ENCODE measurements at places on chromosomes 5 and 9.
A peak's percentile ranks its signal among the peaks of the same experiment; 100 is the strongest.

- DNase-seq = no peak
Measured at GRCh38 chr5:148811756-148812155, 14.7 kb upstream of the ADRB2 start.

GRCh38 chr9:82334286-82334685 lies 345.7 kb downstream of the SPATA31D1 start:
- no peak for DNase-seq

DNA sequence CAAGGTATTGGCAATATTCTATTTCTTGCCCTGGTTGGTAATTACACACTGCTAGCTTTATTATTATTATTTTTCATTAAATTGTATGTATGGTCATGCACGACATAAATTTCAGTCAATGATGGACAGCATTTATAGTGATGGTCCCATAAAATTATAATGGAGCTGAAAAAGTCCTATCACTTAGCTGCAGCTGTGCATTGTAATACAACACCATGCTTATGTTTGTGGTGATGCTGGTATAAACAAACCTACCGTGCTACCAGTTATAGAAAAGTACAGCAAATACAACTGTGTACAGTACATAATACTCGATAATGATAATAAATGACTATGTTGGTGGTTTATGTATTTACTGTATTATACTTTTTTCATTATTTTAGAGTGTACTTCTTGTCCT lies 65.5 kb downstream of the NR3C1 start:
- no peak for DNase-seq

DNA sequence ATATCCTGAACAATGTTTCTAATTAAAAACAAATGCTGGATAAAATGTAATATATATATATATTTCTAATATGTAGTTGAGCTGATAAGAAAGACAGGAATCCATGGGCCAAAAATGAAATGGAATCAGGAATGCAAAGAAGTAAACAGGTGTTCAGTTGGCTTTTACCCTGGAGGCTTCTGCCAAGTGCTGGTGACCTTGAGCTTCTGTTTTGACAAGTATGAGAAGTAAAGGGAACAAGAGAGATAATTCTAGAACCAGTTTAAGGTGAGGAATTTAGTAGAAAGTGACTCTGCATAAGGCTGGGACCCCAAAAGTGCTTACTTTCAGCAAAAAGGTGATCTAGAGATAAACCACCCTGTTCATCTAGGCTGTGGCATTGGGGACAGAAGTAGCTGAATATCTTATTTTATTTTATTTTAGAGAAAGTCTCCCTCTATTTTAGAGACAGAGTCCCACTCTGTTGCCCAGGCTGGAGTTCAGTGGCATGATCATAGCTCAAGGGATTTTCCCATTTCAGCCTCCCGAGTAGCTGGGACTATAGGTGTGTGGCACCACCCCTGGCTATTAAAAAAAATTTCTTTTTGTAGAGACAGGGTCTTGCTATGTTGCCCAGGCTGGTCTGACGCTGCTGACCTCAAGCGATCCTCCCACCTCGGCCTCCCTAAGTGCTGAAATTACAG lies 27.0 kb downstream of the DCAF10 start:
- DNase-seq = no peak

GRCh38 chr5:40734986-40735385 lies 20.8 kb downstream of the TTC33 start:
- no peak for DNase-seq

- DNase-seq = no peak
Measured at GRCh38 chr5:146283344-146283761, 55.3 kb upstream of the POU4F3 start.

GRCh38 chr9:3999706-4000105 lies 300.2 kb downstream of the GLIS3 start:
- DNase-seq = no peak

GRCh38 chr5:173858021-173858669 lies 30.0 kb upstream of the CPEB4 start:
- no peak for DNase-seq

DNA sequence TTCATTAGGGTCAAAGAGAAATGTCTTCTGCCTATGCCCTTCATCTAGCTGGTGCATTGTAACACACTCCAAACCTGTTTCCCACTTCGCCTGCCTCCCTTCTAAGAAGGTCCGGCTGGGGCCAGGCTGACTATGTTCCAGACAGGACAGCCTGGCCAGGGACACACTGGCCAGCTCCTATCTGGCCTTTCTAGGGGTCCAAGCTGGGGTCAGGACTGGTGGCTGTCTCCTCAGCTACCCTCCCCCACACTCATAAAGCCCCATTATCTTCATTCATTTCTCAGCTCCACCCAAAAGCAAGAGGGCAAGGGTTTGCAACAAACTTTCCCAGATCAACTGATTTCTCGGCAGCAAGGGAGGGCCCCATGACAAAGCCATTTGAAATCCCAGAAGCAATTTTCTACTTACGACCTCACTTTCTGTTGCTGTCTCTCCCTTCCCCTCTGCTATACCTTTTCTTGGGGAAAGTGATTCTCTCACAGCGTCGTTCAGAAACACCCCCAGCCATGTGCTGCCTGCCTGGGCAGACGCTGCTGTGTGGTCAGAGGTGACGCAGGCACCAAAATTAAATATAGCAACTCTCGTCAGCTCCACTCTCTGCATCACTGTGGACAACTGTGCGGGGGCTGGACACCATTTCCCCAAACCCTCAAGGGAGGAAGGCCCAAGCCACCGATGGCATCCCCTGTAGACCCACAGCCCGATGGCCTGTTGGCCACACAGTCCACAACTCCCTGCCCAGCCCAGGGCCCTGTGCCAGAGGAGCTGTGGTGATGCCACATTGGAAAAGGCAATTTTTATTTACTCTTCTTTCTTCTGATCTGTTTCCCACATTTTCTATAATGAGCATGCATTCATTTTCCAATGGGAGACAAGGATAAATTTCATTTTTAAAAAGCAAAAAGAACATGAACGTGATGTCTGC lies 6.1 kb downstream of the IL13 start:
- no peak for DNase-seq

GRCh38 chr5:59178482-59178881 lies 595.6 kb downstream of the RAB3C start:
- DNase-seq = no peak

GRCh38 chr9:133779081-133779480 lies 40.9 kb upstream of the SARDH start:
- DNase-seq = no peak

DNA sequence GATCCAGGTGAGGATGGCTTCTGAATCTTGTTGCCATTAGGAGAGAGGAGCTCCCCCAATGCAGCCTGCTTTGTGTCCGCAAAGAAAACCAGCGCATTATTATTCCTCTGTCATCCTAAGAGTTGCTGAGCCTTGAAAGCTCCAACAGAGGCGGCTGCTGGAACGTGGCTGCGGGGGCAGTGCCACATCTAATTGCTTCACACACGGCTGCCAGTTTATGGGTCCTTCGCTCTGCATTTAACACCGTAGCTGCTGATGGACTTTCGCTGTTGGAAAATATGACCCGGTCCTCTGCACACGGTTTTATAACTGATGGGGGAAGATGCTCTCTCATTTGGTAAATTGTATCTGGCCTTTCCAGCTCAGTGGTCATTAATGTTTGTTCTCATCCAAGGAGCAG lies 38.0 kb downstream of the ZNF622 start:
- no peak for DNase-seq

DNA sequence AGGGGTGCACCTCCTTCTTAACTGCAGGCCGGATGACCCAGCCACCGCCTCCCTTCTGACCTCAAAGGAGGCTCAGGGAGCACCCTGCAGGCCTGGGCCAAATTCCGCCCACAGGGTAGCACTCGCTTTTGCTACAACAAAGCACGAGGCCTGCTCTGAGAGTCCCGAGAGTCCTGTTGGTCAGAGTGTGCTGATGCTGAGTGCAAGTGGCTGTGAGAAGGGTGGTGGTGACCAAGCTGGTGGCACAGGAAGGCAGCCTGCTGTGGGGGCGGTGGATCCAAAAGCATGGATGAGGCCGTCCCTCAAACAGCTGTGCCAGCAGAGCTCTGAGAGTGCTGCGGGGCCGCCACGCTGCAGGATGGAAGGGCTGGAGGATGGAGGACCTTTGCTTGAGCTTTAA lies 101.8 kb downstream of the AK8 start:
- no peak for DNase-seq

DNA sequence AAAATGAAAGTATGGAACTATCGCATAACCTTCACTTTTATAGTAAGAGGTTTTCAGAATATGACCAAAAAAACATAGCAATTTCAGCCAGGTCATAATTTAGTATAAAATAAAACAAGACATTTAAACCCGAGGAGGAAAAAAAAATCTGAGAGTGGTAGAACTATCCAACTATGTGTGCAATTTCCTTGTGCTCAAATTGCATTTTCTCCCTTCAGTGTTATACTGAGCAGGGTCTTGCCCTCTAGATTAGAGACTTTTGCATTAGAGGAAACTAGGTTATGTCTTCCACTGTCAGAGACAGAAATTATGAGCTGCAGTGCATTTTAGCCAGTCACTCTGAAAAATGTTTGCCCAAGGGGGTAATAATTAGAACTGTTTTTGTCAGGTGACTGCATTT lies 330.6 kb downstream of the NR2F1-AS1 start:
- DNase-seq = no peak

DNA sequence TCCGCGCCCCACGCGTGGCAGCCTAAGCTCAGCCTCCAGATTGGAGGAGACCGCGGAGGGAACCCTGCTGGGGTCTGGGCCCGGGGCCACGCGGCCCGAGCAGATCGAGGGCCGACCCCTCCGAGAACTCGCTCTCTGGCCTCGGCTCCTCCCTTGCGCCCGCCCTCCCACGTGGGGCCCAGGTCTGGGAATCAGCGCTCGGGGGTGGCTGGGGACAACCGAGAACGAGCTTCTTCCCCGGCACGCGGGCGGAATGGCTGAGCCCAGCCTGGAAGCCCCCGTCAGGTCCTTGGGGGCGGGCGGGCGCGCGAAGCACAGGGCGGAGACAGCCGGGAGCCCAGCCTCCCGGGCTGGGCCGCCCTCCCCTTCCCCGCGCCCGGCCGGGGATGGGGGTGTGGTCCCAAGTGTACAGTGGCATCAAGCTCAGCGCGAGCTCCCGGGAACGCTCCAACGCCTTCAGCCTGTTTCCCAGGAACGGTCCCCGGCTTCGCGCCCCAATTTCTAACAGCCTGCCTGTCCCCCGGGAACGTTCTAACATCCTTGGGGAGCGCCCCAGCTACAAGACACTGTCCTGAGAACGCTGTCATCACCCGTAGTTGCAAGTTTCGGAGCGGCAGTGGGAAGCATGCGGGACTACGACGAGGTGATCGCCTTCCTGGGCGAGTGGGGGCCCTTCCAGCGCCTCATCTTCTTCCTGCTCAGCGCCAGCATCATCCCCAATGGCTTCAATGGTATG lies at the start of gene SLC22A4:
SLC22A4 (plus strand) TSS at position 403 of the 736 bp plus-strand sequence; CDS start at position 626, 223 bp downstream.
- DNase-seq = peak; percentile 74

DNA sequence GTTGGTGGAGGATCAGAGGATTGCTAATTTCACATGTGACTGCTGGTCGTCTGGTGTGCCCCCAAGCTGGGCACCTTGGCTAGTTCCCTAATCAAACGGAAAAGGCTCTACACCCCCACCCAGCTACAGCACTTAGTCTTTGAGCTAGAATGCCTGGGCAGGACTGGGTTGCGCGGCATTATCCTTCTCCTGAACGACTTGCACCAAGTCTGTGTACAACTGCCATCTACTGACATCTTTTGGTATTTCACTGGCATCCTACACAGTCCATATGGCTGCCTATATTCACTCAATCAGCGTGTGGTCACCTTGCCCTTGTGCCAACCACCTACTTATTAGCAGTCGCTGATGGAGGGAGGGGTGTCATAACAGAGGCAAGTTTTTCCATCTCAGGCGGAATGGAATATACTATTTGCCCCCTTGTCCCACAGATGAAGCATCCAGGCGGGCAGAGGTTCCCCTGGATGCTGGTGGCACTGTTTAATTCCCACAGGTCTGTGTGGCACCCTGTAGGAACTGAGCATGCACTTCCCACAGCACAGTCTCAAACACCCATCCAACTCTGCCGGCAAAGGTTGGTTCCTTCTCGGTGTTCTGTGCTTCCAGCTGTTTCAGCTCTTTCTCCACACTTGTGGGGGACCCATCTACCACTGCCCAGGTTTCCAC lies 150.1 kb downstream of the OSTF1 start:
- no peak for DNase-seq

DNA sequence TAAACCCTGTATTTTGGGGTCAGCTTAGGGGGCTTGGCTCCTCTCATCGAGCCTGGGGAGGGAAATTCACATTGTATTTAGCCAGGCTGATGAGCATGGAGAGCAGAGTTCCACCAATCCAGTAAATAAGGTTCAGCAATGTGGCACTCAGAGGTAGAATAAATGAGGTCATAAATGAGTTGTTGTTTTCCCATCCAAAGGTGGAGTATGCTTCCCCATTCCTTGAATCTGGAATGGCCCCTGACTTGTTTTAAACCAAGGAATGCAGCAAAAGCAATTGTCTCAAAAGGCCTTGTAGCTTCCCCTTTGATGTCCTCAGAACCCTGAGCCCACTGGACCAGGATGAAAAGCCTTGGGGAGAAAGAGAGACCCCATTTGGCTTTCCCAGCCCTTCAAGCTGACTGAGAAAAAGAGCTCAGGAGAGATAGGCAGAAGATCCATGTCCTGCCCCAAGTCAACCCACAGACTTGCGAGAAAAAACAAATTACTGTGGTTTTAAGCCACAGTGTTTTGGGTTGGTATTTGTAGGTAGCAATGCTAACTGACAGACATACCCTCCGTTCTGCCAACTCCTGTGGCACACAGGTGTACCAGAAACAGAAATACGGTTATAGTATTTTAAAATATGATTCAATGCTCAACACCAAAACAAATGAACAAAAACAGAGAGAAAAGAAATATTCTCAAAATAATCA lies 566.0 kb upstream of the DMAC1 start:
- DNase-seq = no peak

DNA sequence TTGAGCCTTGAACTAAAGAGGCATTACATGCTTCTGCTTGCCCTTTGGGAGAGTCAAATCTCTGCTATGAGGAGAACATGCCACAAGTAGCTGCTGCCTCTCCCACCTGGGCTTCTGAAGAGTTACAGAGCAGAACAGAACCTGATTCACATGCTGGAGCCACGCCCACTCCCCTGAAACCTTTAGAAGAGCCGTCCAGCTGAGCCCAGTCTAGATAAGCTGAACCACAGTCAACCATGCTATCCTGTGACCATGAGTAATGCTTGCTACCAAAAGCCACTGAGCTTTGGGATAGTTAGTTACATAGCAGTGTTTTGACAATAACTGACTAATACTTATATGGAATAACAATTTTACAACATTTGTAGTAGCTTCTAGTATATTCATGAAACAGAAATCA lies 111.0 kb upstream of the VCAN start:
- DNase-seq = no peak

DNA sequence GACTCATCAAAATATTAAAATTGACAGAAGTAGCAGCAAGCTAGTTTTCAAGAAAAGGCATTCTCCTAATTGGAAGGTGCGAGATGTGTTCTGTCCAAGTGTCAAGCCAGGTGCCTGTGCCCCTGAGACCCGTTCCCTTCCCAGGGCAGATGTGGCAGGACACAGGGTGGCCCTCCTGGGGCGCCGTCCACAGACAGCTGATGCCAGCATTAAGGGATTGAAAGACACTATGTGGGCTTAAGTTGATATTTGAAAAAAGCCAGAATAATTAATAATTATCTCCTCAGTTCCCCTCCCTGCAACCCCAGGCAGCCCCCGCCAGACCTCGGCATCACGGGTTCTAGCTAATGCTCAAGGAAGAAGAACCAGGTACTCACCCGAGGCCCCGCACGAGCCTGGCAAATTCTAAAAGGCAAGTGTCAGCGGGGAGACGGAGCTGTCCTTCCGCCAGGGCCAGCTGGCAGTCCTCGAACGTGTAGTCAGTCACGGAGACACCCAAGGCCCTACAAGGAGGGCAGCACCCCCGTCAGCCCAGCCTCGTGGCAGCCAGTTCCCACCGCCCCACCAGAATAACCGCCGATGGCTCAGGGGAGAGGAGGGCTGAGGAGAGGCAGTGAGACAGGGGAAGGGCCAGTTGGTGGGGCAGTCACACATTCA lies 29.1 kb upstream of the SLC6A3 start:
- no peak for DNase-seq

Data from stimulated activated CD8-positive, alpha-beta memory T cell treated with anti-CD3 and anti-CD28 coated beads, Interleukin-4, amount 100 ng/mL, for 4 hours (primary cell).